ENCODE measurements at places on chromosomes 3 and 15.
A peak's percentile ranks its signal among the peaks of the same experiment; 100 is the strongest.

DNA sequence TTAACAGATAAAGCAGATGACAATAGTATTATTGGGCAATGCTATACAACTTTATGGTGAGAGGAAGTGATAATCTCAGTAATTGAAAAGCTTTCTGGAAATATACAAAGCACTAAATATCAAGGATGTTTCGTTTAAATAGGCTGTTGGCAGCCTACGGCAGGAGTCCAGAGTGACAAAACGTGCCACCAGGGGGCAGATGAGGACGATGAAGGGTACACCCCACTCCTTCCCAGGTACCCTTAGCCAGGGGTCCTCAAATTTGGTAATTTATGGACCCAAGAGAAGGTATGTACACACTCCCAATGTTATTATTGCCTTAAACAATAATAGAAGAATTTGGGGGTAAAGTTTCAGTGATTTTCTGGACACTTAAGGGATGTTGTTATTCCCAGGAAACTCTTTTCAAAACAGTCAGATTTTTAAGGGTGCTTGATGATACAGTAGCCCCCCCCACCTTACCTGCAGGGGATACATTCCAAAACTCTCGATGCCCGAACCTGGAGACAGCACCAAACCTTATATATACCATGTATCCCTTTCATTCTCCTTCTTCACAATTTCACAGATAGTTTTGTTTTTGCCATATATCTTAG is 1.4 kb upstream of the MAGEL2 start:
- DNase-seq = peak; percentile 59

- no peak for DNase-seq
Observed at GRCh38 chr15:101093958-101094357, 157.9 kb downstream of the CHSY1 start.

DNA sequence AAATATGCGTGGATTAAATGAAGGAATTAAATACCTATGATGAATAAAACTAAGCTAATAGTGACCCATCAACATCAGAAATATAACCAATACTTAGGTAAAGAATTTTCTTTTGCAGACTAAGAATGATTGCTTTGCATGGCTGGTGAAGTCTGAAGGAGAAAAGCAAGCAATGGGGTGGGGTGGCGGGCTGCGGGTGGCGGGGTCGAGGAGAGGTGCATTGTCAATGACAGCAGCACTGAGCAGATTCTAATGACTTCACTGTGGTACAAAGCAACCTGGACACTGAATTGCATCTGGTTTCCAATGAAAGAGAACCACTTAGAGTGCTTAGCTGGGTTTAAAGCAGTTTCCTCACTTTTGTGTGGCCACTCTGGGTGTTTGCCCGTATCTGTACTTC is 171.5 kb upstream of the IL12A start:
- DNase-seq = no peak

GRCh38 chr3:192024751-192025150 is 563.8 kb downstream of the PYDC2 start:
- DNase-seq = no peak

GRCh38 chr3:174016186-174016585 is 618.6 kb downstream of the NLGN1 start:
- no peak for DNase-seq

DNA sequence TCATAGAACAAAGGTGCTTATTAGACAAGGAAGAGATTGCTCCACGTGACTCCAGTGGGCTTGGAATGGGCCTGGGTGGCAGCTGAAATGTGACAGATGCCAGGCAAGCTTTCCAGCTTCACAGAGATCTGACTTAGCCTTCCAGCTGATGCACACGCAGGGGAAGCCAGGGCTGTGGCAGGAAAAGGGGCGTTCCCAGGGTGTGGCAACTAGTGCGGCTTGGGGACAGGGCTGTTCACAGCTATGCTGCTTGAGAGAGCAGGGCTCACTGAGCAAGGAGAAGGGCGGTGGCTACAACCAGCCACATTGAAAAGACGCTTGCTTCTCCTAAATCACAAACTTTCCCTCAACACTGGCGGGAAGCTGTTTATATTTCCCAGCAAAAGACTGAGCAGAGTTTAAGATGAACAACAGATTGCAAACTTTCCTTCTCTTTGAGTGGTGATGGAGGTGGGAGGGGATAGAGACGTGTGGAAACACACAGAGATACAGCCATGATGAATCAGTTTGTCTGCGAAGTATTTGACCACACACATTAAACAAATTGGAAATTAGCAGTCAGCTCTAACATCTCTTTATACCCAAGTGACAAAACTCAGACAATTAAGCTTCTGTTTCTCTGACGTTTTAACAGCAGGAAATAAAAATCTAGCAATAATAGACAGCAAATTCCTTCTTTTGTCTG is 127.5 kb downstream of the BDH1 start:
- DNase-seq = no peak

DNA sequence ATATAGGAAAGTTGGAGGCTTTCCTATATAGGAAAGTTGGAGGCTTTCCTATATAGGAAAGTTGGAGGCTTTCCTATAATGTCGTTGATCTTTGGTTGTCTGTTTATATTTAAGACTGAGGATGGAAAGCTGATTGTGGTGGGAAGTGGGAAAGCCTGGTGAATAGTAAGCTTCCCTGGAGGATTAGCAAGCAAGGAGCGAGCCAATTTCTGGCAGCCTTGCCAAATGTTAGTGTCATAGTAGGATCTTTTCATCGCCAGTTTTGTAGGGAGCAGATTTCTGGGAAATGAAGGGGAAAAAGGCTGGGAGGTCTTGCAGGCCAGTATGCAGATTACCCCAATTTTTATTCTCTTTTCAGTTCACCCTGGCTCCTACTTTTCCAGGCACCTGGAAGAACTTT is 39.9 kb upstream of the CCNL1 start:
- DNase-seq = no peak

DNA sequence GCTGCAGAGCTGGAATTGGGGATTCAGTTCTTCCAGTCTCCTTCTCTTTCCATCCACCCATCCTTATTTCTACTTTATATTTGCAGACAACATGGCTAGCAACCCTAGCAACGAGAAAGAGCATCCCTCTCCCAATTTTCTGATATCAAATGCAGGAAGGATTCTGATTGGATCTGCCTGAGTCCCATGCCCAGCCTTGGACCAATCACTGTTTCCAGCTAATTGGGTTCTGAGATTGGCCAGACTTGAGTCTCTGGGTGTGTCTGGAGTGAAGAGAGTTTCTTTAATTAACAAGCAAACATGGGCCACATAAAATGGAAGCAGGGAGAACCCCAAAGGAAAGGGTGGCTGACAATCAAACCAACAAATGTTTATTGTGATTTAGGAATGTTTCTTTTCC is 60.6 kb downstream of the TMEM39A start:
- no peak for DNase-seq

DNA sequence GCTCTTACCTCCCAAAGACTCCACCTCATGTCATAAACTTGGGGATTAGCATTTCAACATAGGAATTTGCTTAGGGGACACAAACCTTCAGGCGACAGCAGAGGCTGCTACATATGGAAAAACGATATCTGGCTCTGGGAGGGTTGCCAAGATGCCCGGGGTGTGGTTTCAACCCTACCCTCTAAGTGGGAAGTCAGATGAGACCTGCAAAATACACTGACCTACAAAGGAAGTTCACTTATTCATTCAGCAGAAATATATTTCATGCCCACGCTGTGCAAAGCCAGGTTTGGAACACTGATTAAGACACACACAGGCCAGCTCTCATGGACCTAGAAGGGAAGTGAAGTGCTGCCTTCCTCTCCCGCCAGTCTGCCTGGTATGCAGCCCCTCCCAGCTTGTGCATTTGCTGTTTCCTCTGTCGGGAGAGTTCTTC is 239.3 kb downstream of the FEZF2 start:
- DNase-seq = no peak

DNA sequence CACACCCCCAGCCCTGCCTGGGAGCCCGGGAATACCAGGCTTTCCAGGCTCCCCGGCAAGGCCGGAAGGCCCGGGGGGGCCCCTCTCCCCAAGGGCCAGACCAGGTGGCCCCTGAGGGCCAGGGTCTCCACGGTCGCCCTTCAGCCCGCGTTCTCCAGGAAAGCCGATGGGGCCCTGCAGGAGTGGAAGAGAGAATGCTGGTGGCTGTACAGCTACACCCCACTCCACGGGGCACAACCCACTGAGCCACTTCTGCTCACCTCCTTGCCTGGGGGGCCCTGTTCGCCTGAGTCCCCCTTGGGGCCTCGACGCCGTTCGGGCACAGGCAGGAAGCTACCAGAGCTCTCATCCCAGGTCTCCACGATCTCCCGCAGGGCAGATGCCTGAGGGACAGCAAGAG is 11.8 kb upstream of the UCN2 start:
- no peak for DNase-seq

DNA sequence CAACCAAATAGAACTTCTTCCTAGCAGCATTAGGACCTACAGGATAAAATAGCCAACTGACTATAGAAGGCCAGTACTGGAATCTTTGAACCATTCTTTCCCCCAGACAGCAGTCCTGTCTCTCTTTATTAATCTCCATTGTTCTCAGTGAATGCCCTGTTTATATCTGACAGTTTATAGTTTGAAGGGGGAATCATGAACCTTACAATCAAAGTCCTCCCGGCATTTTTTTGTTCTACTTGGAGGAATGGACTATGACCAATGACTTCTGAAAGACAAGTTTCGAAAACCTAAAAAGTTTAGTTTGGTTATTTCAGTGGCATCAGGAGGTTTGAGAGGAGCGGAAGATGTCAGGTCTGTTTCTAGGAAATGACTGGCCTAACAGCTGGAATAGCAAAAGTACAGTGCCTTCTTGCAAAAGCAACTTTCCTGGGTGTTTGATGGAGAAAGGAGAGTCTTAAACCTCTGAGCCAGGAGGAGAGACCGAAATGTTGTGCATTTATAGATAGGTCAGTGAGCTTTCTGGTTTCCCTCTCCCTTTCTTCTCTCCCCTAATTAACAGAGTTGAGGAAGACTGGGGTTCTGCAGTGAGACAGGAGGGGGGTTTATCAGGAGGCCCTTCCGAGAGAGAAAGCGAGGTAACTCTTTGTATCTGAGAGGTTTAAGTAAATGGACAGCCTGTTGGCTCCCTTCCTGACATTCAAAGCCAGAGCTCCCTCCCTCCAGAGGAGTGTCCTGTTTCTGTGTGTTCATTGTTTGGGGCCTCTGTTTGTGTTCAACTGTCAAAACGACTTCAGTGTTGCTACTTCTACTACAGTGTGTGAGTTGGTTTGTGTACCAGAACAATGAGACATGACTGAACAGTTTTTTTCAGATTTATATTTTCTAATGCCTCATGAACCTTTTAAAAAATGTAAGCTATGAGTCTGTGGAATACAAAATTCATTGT is 383.0 kb upstream of the RARB start:
- peak; percentile 11 for DNase-seq

All from neural crest cell (in vitro differentiated cells).